Umbilical cord (tissue), 2 donors: ENCODE measurements at places on chromosomes 2 and 18. TPM values are rescaled to one million over a fixed set of nuclear protein-coding genes. Genes with fewer than 3 reads are reported as not detected.

Gene IL1R2
- 3.6 TPM for total RNA-seq

Gene MTX2
- 24.8 TPM for total RNA-seq

Gene PDE6D
- total RNA-seq, result 13.5 TPM

Gene C2orf72
- total RNA-seq, result 0.48 TPM

Gene STON1
- 164 TPM for total RNA-seq

Gene IL1R1
- total RNA-seq, result 82.3 TPM

Gene YIPF4
- 51.5 TPM for total RNA-seq

Gene MAP3K19
- 5.3 TPM for total RNA-seq

Gene TMEM178A
- total RNA-seq, result 3.9 TPM

Gene ITGB6
- total RNA-seq, result 19.0 TPM

Gene EPG5
- total RNA-seq, result 23.8 TPM

Gene UGT1A5
- total RNA-seq, result not detected

Gene POTEI
- total RNA-seq, result 0.96 TPM

Gene ITPRID2
- total RNA-seq, result 284 TPM

Gene CDH19
- 6.7 TPM for total RNA-seq

Gene ACADL
- 6.0 TPM for total RNA-seq

Gene FMNL2
- total RNA-seq, result 23.4 TPM

Gene PFN4
- total RNA-seq, result not detected

Gene SERPINB13
- 8.7 TPM for total RNA-seq
